ENCODE measurements at places on chromosomes 12 and 14.

DNA sequence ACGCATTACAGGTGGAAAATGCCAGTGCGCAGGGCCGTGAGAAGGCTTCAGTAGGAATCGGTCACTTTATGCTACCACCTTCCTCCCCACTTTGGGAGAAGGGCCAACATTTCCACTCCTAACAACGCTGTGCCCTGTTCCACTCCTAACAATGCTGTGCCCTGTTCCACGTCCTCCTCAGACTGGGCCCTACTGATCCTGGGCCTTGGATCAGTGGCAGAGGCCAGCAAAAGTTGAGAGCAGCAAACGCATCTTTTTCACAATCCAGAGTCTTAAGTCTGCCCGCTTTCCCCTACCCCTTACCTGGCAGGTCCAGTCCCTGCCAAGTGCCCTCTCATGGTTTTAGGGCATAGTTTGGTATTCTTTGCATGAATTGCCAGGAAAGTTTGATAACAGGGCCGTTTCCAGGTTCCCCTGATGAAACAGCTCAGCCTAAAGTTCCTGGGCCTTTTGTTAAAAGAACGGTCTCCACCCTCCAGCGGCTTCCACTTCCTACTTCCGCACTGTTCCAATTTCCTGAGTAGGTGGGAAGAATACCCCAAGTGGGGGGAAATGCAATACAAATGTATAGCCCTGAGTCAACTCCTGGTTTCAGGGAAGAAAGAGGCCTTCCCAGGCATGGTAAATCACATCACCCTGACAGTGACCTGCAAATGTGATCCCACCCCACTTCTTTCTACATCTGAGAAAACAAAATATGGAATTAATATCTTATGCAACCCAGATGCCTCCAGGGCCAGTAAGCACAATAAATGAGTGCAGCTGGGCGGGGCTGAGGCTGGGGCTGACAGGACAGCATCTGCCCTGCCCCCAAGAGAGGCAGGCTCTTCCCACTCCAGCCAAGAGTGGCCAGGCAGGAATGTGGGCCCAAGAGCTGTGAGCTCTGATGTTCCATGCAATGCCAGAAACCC, 15.0 kb downstream of the KCTD10 start:
- DNase-seq = no peak

DNA sequence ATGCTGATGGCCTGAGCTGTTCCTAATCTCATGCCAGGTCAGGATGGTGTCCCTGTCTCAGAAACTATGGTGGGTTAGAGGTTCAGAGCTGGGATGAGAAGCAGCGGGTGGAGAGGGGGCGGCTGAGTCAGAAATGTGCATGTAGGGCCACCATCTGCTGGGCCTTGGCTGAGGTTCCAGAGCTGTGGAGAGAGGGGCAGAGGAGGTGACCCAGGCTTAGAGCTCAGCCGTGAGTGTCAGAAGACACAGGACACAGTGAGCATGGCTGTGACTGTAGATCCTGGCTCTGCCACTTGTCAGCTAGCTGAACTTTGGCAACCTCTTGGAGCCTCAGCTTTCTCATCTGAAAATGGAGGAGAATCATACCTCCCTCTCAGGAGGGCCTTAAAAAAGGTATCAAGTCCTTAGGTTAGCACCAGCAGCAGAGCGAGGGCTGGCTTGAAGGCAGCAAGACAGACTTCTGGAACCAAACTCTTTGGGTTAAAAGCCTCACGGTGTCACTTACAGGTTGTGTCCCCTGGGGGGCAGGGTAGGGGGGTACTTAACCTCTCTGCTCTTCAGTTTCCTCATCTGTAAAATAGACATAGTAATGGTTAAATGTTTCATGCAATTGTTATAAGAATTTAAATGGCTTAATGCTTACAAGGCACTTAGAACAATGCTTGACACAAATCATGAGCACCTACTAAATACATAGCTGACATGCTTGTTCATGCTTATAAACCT, 34.8 kb downstream of the TMEM229B start:
- DNase-seq = no peak

DNA sequence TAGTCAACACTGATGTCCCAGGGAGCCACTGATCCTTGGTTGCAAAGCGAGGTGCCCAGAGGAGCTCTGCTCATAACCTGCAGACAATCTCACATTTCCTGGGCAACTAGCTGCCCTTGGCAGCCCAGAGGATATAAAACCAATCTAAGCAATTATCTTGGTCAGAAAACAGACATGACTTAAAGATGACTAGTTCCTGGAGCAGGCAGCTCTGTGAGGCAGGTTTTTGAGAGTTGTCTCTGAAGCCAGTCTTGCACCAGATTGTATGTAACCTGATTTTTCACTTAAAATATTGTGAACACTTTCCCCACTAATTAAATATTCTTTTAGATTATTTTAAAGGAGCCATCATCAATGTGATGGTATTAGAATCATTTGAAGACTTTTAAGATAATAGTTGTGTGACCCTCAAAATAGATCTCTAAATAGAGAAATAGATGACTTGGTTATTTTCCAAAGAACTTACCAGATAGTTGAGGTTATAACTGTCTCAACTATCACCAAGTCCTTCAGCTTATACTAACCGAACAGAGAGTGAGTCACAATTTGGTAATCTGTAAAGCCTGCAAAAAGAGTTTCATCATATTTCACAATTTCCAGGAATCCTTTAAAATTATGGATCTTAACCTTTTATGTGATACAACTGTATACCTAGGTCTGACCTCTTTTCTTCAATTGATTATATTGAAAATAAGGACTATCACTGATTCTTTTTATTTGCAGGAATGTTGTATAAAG, 75.9 kb downstream of the LIN7A start:
- no peak for DNase-seq

GRCh38 chr14:54794796-54795195, 107.8 kb downstream of the GCH1 start:
- DNase-seq = no peak
